ENCODE measurements at places on chromosomes 12 and 14.

GRCh38 chr12:29102741-29103140 lies 46.3 kb upstream of the FAR2 start:
- DNase-seq, result no peak

- no peak for DNase-seq
Observed at GRCh38 chr12:1881936-1882335, 36.5 kb downstream of the CACNA2D4 start.

GRCh38 chr12:115870021-115870420 lies 407.5 kb downstream of the MED13L start:
- no peak for DNase-seq

DNA sequence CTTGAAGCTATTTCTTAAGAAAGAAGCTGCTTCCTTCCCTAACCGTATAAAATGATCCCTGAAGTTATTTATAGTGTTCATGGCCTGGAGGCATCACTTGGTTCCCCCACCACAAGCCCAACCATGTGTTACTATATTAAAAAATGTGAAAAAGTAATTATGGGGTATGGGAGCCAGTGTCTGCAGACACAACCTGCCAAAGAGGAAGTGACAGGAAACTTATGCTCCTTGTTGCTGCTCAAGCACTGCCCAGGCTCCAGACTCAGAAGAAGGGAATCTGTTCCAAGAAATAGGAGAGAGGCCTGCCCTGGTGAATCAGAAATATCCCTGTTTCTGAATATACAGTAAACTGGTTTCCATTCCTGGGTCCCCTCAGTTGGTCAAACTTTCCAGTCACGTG lies 217.2 kb upstream of the BMP4 start:
- DNase-seq, result no peak

- DNase-seq, result no peak
Observed at GRCh38 chr14:98369344-98369743, 902.7 kb downstream of the BCL11B start.

DNA sequence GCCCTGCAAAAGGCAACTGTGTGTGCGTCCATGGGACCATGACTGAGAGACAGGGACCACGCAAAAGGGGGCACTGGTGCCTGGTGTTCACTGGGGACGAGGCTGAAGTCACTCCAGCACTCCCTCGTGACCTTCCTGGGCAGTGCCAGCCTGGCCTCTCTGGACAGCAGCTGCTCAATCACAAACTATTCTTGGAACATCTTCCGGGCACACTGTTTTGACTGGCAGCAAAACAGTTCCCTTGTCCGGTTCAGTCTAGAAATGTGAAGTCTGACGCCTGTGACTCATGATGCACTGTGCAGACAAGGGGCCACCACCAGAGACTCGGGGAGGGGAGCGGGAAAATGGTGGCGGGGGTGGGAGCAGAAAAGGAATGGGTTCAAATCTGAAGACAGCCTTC lies 20.8 kb downstream of the SNRNP35 start:
- no peak for DNase-seq

DNA sequence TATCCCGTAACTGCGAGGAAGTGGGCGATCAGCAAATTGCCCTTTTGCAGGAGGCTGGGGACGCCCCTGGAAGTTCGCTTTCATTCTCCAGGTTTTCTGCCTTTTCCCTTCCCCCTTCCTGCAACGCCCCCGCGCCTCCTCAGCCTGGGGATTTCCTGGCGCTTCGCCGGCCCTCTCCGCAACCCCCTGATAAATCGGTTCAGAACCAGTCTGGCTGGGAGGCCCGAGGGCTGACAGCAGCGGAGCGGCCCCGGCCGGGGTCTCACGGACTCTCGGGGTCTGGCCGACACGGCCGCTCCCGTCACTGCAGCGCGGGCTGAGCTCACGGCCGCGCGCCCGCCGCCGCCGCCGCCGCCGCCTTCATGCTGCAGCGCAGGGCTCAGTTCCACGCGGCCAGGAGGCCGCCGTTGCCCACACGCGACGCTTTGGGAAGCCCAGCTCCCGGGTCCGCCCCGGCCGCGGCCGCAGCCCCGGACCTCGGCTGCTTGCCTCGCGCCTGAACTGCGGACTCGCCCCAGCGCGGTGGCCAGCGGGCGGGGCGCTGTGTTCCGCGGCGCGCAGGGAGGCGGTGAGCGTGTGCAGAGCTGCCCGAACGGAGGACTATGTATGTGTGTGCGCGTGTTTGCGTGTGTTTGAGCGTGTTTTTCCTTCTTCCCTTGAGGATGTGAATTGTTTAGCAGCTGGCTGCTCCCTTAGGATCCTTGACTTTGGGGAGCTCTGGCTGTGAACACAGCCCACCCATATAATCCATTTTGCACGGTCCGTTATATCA lies at the start of gene LRFN5:
Gene LRFN5, plus strand, starts transcription at position 345 of the 772 bp plus-strand sequence.
- DNase-seq, result no peak

GRCh38 chr12:31669020-31669419 lies 9.5 kb downstream of the ETFBKMT start:
- DNase-seq, result no peak

DNA sequence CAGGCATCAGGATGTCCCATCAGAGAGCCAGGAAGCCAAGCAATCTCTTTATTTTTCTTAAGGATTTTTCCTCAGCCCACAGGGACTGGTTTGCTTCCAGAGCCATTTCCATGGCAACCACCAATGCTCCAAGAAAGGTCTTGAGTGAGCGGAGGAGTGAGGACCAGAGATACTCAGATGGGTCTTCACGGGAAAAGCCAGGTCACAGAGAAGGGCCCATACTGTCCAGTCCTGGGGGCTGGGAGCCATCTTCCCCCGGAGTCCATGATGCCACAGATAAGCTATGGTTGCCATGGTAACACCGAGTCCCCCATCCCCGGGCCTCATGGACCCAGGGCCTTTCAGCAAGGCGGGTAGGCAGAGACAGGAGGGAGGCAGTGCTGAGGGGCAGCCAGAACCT lies 28.6 kb downstream of the CMKLR1 start:
- DNase-seq, result no peak

DNA sequence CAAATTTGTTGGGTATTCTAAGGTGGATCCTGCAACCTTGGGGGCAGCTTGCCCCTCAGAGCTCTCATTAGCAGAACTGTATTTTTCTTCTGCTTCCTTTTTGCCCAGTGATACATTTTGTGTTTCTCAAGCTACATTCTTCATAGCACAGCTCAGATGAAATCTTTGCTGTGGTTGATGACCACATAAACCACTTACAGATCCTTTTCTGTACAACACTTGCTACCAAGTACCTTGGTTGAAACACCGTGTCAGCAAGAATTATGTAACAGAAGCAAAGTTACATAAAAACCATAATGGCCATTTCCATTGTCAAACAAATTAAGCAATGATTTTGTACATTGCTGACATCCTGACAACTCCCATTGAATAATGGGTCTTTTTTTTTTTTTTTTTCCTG lies 9.7 kb upstream of the PLBD1 start:
- no peak for DNase-seq

DNA sequence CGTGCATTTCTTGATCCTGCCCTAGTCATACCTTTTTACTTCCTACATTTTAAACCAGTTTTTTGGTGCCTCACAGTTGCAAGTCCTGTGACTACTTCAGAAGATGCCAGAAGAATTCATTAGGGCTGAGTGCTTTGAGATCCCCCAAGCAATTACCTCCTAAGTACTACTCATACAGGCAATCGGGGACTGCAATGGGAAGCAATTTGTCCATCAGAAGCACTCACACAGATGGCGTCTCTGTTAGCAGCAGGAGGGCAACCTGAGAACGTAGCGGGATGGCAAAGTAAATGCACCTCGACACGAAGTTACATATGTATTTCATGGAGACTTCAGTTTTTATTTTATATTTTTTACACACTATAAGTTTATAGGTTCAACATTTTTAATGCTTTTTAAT lies 188.3 kb downstream of the CAPZA3 start:
- DNase-seq, result no peak

- DNase-seq, result no peak
Observed at GRCh38 chr12:76784600-76785051, 20.7 kb downstream of the ZDHHC17 start.

- DNase-seq, result no peak
Observed at GRCh38 chr12:103728323-103728722, 112.7 kb downstream of the NT5DC3 start.

- DNase-seq, result no peak
Observed at GRCh38 chr14:24160499-24160849, 591 bp upstream of the IRF9 start.

DNA sequence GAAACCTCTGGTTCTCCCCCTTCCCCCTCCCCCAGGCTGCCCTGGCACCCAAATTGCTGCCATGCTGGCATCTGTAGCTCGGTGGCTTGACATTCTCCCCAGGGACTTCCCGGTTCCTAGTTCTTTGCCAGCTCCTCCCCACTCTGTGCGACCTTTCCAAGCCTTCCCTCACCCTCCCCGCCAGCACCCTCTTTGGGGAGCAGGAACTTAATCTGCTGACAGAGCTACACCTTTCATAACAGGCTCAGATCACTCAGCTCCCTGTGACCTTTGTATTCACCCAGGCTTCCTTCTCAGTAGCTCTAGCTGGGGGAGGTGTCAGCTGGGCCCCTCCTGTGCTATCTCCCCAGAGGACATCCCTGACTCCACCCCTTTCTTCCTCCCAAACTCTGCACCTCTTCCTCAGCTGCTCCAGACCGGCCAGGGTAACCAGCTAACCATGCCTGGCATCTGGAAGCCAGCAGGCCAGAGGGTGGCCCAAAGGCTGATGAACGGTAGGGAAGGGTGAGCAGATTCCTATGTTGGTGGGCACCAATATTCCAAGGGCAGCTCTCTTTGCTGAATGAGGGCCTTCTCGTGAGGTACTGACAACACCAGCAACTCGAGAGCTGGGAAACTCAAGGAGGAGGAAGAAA lies 1.8 kb upstream of the COX14 start:
- no peak for DNase-seq
